Stimulated activated CD8-positive, alpha-beta memory T cell treated with anti-CD3 and anti-CD28 coated beads, Interleukin-4, amount 100 ng/mL, for 1 hour (primary cell): ENCODE measurements at places on chromosomes 11 and 22.

- DNase-seq = no peak
These were observed 74.7 kb downstream of the COMMD9 start for GRCh38 chr11:36214480-36214879.

- DNase-seq = no peak
These were observed 199.6 kb upstream of the ZBED5 start for GRCh38 chr11:11057472-11057854.

DNA sequence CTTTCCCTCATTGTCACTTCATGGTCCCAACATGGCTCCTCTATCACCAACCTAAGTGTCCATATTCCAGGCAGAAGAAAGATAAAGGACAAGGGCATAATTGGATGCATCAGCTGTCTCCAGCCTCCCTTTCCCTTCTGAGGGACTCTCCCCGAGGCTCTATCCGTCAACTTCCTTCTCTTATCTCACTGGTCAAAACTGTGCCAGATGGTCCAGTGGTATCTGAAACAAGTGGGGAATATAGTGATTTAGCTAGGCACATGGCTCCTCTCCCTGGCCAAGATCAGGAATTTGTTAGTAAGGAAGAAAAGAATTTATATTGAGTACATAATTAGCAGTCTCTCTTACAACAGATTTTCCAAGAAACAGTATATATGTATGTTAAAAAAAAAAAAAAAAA lies 12.6 kb upstream of the SPON1 start:
- no peak for DNase-seq

DNA sequence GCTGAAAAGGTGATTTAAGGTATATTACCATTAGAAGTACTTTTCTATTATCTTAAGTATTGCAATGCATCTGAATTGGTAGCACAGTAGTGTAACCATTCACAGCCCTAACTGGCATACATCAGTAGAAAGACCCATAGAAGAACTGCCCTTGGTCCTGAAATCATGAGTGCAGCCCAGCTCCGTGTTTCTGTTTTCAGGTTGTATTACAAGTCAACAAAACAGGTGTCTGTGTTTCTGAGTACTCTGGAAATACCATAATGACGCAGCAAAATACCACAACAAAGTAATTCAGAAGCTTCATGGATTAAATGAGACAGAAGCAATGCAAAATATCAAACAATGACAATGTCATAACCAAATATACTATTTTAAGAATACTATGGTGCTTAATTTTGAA lies 226.3 kb downstream of the OPCML start:
- DNase-seq = no peak

- DNase-seq = no peak
These were observed 150.0 kb upstream of the SYT13 start for GRCh38 chr11:45436118-45436517.

- DNase-seq = no peak
These were observed 45.9 kb upstream of the ARFGAP3 start for GRCh38 chr22:42902875-42903510.

DNA sequence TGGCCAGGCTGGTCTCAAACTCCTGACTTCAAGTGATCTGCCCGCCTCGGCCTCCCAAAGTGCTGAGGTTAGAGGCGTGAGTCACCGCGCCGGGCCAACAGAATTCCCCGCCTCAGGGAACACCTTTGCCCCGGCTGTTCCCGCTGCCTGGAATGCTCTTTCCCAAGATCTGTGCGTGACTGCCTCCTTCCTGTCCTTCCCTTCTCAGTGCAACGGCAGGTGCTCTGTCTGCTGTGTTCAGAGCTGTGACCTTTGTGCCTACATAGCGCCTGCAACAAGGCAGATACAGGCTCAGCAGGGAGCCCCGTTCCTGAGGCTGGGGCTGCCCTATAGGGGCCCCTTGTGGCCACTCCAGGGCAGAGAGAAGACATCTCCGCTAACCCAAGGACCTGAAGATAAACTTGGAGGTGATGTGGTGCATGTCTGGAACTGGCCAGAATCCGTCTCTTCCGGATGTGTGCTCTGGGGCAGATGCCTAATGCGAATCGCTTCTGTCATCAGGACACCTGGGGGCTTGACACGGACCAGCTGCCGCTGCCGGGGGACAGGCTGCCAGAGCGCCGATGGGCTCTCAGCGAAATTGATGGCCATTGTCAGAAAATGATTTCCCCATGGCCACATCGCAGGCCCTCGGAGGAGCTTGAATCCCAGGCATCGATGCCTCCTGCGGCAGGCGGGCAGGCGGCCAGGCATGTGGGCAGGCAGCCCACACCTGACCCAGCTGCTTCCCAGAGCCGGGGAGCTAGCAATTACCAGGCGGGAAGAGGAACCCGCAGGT lies 43.5 kb upstream of the TCF20 start:
- DNase-seq = no peak

DNA sequence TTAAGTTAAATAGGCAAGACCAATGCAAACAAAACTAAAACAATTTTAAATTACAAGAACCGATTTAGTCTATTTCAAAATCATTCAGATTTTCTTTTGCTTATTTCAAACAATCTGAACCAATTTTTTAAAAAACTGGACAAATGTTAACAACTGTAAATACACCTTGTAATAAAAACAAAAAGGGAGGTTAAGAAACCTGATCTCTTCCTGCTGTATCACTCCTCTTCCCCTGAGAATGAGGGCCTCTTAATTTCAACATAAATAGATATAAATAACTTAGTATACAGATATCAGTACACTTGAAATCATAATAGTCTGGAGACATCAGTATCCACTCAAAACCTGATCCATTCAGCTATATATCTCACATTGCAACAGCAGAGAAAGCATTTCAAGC lies 346.6 kb downstream of the TTC28 start:
- no peak for DNase-seq

DNA sequence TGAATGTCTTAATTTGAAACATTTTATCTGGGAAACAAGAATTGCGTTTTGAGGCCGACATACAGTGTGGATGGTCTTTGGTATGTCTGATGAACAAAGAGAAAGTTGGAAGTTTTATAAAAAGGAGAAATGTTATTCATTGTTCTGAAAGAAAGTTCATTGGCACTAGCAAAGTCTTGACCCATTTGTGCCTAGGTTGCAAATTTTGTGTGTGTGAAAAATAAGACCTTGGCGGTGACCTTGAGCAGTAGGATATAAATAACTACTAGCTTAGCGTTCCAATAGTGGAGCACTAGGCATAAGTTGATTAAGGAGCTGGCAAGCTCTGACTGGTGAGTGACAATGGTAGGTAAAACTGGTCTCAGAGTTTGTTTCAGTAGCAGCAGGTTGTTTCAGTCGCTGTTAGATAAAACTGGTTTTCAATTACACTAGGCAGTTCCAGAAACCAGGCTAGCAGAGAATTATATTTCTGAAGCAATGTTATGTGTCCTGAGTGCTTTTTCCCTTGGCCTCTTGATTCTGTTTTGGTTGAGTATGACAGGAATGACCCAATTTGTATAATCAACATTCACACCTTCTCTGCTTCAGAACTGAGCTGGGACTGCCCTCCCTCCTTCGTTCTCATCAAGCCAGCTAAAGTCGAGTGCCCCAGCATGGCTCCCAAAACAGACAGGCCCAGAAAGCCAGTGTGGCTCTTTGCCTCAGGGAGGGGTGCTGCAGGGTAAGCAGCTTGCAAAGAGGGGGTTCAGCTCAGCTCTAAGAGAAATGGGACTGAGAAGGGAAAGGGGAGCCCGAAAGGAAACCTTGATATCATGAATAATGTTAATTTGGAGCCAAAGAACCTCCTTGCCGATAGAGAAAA lies 85.7 kb downstream of the NTM start:
- no peak for DNase-seq

DNA sequence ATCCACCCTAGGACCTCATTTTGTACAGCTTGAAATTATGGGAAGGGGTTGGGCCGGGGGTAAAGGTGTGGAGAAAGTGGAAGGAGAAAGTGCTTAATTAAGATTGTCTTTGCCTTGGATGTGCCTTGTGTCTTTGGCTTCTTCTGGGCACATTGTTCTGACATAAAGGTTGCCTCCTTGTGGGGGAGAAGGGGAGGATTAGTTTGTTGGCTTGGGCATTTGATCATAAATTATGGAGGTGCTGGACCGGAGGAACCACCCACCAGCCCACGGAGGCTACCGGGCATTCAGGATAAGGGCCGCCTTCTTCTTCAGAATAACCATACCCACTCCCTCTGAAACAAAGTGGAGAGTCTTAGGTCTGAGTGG lies 1.3 kb downstream of the PAFAH1B2 start:
- DNase-seq = no peak

DNA sequence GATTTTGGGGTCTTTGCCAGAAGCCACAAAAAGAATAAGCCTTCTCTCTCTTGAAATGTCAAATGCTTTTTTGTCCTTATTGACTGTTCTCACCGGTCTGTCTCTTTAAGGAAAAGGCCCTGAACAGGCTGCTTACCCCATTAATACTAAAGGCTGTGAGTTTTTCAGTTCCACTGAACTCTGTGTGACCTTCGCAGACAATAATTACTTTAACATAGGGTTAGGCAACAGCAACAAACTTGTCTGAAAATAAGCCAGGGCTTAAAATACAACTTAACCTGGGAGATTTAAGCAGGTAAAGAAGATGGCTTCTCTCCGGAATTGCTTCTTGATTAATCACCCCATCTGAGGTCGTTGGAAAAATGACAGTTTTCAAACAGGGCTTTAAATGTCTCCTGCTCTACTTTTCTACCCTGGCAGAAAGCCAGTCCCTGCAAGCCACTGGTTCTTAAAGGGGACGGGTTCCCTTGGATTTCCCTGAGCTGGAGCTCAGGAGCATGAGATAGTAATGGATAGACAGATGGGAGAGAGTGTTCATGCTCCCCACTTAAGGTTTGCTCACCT lies 69.4 kb downstream of the ARL14EP start:
- no peak for DNase-seq

DNA sequence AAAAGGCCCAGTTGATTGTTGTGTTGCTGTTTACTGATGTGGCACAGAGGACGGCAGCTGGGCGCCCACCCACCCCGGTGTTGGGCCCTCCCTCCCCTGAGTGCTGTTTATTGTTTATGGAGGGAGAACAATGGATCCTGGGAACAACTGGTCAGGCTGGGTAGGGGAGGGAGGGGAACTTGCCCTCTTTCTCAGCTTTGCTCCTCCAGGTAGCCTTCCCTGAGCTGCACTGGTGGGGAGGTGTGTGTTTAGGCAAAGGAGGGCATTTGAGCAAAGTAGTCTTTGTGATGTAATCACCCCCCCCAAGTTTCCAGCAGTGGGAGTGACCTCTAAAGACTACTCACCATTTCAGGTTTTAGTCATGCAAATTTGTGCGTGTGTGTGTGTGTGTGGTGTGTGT lies 1035.3 kb downstream of the NTM start:
- no peak for DNase-seq

DNA sequence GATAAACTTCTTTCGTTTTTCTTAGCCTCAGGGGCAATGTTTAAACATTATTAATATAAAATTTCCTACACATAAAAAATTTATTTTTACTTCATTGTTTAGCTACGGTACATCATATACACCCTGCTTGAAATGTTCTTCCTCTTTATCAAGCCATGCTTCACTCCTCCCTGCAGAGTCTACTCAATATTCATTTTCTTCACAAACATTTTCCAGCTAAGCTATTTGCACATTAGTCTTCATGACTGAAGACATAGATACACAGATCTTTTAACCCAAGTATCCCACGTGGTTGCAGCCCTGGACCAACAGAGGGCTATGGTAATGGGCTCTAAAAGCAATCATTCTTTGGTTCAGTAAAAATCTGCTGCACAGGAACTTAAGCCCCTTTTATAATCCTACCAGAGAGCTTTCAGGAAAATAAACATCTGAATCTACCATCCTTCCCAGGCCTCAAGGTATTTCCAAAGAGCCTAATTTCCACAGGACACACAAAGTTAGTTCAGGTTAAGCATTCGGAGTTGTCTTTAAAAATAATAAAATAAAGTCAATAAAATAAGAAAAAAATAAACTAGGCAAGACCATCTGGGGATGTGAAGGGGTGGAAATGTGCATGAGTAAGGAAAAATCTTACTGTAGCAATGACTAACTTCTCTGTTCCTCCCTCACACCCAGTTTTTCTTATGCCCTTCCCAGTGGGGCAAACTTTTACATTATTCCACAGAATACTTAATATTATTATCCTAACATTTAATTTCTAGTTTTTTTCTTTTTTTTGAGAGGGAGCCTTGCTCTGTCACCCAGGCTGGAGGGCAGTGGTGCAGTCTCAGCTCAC lies 21.6 kb upstream of the OR6X1 start:
- no peak for DNase-seq

- DNase-seq = no peak
These were observed 232.0 kb downstream of the SOX6 start for GRCh38 chr11:16124390-16124789.

GRCh38 chr11:36631774-36632173 lies 33.7 kb upstream of the RAG2 start:
- DNase-seq = no peak

DNA sequence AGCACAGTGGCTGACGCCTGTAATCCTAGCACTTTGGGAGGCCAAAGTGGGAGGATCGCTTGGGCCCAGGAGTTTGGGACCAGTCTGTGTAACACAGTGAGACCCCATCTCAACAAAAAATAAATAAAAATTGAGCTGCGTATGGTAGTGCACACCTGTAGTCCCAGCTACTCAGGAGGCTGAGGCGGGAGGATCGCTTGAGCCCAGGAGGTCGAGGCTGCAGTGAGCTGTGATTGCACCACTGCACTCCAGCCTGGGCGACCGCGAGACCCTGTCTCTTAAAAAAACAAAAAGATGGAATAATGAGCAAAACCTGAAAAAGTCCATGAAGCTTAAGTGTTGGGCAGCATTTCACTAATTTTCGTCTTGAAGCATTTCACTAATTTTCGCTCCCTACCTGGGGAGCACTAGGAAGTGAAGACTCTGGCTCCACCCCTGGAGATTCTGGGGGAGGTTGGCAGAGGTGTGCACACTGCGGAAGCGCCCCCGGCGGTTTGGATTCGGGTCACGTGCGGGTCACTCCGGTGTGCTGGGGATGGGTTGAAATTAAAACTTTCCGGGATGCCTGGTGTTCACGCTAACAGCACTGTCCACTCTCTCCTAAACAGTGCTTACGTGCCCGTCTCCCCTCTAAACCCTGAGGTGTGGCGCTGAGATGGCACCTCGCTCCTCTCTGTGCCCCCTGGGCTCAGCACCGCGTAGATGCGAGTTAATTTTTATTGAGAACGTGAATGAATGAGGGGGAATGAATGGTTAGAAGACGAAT lies 906 bp upstream of the NAA40 start:
- DNase-seq = no peak

- DNase-seq = no peak
These were observed 365.3 kb upstream of the PDGFD start for GRCh38 chr11:104529213-104529612.

DNA sequence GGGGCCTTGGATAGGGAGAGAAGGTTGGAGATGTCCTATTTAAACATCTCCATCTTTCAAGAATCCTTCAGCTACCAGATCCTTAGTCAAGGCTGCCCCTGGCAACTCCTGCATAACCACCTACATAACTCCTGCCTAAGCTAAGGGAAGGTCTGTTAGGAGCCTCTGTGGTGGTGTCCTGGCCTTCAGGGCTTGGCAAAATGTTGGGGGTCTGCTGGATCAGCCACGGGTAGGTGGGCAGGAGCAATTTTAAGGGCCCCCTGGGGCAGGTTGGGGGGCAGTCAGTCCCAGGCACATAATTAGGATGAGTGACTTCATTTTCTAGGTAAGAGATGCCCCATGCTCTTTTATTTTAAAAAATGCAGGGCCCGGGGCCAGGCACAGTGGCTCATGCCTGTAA lies 25.9 kb downstream of the USH1C start:
- no peak for DNase-seq
